ENCODE measurements at places on chromosomes 12 and 14.
A peak's percentile ranks its signal among the peaks of the same experiment; 100 is the strongest.

GRCh38 chr12:57460841-57461275 is 1.3 kb downstream of the GLI1 start:
- no peak for DNase-seq

DNA sequence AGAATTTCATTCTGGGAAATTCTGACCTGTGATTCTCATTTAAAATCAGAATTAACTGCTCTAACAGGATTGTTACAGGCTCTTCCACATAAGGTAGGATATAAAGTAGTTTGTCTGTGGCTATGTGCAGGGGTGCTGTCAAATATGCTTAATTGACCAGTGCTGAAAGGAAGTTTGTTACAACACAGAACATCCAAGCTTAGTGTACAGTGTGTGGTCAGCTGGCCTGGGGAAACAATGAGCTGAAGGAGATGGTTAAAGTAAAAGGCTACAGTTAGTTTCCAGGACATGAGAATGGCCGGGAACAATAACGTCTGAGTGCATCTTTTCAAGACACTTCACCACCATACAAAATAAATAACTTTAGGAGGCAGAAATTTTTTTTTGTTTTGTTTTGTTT is 68.0 kb downstream of the PKP2 start:
- no peak for DNase-seq

DNA sequence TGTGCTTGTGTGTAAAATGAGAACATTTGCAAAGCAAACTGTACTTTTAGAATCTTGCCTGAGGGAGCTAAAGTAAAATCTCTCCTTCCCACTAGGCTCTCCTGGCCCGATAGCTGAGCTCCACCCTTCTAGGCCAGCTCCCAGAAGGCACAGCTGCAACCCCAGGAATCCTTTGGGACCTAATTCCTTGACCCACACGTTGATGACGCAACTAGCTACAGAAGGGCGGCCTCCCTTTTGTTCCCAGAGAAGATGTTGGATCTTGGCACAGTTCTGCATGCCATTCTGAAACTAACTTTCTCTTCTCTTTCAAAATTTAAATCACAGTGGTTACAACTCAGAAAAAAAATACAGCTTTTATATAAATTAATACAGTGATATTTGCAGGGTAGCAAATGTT is 268.1 kb downstream of the EGLN3 start:
- peak; percentile 98 for DNase-seq

GRCh38 chr12:44804068-44804467 is 72.0 kb downstream of the NELL2 start:
- DNase-seq, result no peak

DNA sequence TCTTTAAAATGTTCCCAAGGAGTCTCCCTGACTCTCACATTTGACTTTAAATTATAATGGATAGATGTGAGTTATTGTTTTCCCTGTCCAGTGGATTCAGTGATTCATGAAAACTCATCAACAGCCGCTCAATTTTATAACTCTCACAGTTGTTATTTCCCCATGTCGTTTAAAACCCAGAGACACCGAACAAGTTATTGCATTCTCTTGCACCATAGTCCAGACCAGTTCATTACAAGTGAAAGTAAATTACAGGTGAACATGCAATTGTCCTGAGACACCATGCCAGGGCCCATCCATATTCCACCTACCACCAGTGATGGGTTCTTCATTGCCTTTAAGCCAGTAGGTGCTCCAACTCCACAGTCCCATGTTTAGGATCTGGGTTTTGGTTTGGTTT is 85.7 kb upstream of the CMKLR1 start:
- DNase-seq, result no peak

GRCh38 chr12:18549598-18549997 is 188.2 kb downstream of the PLCZ1 start:
- no peak for DNase-seq

DNA sequence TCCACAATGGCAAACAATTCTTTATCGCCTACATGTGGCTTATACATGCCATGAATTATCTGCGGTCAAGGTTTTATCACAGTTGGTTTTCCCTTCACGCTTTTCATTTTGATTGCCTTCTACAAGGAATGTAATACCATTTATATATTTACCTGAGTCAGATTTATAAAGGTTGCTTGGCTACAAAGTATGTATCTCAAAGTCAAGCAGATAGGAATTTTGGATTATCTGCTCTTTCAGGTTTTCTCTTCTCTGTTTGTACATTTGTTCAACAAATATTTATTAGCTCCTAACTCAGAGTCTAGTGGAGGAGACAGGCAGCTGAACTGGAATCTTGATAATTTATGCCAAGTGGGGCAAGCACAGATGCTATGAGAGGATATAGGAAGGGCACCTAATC is 28.5 kb upstream of the CISTR start:
- no peak for DNase-seq

GRCh38 chr12:75961878-75962277 is 69.7 kb downstream of the PHLDA1 start:
- DNase-seq, result no peak

DNA sequence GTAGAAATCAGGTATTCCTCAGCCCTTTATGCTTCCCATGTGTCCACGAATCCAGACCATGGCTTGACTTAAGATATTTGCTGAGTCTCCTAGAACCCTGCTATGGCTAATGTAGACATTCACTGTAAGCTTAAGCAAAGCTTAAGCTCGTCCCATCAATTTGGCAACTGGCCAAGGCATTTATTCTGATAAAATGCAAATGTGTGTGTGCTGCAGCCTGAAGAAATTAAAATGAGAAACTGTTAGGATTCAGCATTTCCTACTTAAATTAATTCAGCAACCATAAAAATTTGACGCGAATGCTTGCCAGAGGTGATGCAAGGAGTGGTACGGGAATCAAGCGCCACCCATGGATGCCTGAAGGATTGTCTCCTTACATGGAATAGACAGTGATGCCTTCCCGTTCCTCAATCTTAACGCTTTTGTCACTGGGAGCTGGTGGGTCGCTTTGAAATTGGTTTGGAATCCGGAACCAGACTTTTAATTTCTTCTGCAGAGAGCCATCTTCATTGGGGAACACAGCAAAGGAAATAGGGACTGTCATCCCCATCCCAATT is 13.2 kb downstream of the HEBP1 start:
- no peak for DNase-seq

- DNase-seq, result no peak
These were observed 82.7 kb downstream of the PPP2R5C start for GRCh38 chr14:101844219-101844618.

DNA sequence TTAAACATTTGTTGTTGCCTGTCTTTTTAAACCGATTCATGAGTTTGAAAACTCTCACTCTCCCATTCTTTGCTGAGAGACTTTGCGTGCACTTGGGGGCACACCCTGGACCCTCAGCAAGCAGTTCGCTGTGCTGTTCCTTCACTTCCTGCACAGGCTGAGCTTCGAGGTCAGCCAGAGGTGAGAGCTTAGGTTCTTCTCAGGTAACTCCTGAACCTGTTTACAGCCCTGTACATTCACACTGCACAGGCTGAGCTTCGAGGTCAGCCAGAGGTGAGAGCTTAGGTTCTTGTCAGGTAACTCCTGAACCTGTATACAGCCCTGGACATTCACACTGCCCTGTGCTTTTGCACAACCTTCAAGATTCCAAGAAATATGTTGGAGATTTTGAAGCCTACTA is 9.8 kb upstream of the CLECL1 start:
- DNase-seq, result no peak

- DNase-seq, result no peak
These were observed 39.9 kb downstream of the INSM2 start for GRCh38 chr14:35573911-35574310.

GRCh38 chr14:50717811-50718210 is 49.7 kb upstream of the SAV1 start:
- DNase-seq, result no peak

DNA sequence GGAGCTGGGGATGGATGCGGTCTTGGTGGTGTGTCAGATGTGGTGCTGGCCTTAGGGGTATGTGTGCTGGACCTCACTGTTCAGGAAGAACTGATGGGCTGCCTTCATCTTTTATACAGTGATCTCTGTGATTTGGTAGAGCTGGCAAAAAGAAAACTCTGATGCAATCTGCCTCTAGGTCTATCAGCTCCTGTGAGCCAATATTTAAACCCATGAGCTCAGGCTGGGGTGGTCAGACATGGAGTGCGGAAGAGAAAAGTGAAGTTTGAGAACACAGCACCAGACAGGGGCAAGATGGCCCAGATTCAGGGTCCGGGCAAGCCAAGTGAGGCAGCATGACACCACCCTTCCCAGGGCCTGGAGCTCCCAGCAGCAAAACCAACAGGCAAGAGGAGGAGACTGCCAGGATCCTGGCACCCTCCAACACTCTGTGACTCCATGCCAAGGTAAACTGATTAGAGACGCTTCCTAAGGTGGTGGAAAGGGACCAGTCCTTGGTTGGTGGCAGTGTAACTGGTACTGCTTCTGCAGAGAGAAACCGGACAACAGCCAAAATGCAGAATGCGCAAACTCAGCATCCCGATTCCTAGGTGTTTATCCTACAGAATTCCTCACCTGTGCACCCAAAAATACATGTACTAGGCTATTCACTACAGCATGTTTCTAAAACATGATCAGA is 82.3 kb downstream of the CHGA start:
- DNase-seq, result no peak

DNA sequence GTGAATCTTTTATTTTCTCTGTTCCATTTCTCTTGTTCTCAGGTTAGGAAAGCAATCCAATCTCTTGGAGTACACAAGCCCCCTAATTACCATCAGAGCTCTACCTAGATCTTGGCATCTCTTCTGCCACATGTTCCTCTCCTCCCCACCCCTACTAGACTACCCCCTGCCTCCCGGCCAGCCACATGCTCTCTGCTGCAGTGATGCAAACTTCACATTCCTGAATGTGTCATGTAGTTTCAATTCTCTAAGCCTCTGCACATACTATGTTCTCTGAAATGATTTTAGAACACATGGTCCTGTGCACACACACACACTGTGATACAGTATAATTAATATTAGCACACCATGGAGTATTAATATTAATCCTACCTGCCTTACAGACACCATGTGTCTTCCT is 104.6 kb downstream of the EFCAB11 start:
- DNase-seq, result peak; percentile 50

DNA sequence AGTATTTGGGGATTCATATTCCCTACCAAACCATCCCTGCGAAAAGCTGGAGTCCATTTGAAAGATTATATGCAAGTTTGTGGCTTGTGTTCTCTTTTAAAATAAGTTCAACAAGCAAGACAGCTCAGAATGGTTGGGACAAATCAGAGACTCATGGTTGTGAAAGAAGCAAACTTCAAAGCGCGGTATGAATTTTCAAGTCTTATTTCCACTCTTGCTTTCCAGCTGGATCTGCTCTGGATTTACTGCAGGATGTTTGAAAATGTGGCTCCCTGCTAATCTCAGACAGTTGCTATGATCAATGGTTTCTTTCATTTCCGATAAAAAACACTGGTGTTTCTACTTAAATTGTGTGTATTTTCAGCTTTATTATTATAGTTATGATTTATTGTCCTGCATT is 477.5 kb downstream of the RAD51B start:
- no peak for DNase-seq

- peak; percentile 35 for DNase-seq
These were observed 401.3 kb downstream of the DIO2 start for GRCh38 chr14:79809849-79810612.

DNA sequence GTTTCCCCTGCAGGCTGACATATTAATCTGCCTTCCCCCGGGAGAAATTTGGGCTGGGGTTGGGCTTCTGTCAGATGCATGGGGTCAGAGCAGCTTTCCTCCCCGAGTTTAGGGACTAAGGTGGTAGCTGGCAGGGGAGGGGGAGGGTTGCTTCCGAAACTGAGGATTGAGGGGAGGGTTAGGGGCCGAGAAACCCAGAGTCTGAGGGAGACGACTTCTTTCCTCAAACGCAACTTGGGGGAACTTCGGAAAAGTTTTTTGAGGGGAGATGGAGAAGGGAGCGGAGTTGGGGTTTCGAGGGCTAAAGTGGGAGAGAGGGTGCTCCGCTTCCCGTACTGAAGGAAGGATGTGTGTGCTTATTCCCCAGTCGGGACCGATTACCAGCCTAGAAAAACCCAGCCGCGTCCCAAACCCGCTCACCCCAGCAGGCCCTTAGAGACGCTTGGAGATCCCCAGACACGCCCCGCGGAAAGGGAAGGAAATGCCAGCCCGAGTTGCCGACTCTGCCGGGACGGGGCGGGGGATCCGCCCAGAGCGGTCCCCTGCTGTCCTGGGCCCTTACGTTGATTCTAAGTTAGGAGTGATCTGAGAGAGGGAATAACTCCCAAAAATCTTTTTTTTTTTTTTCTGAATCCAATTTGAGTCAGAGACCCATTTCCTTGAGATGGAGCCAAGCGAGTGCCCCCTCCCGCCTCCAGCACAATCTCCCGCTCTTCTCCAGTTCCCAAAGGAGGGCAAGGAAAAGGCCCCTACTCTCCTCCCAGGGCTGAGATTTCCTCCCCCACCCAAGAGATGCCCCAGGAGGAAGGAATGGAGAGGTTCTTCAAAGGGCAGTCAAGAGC is 61.9 kb downstream of the SMUG1 start:
- DNase-seq, result peak; percentile 54

GRCh38 chr14:98957211-98958047 is 314.6 kb downstream of the BCL11B start:
- peak; percentile 92 for DNase-seq

GRCh38 chr12:57989838-57990237 is 48.5 kb downstream of the ATP23 start:
- DNase-seq, result no peak

DNA sequence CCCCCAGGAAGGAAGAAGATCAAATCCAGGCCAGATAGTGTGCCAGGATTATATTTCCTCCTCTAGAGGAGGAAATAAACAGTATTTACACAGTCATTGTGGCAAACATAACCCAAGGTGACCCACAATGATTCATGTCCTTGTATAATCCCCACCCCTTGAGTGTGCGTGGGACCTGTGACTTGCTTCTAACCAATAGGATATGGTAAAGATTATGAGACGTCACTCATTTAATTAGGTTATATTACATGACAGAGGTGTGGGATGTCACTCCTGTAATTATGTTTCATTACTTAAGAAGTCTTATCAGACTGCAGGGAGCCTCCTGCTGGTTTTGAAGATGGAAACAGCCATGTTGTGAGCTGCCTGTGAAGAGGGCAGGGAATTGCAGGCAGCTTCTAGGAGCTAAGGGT is 12.2 kb upstream of the CATSPERB start:
- peak; percentile 49 for DNase-seq

GRCh38 chr12:65741656-65742017 is 82.6 kb upstream of the HMGA2 start:
- peak; percentile 49 for DNase-seq
